ENCODE measurements at places on chromosomes 5 and 9.

GRCh38 chr9:136910901-136911245, 24.6 kb downstream of the TRAF2 start:
- peak; percentile 80 for DNase-seq

- no peak for DNase-seq
These were observed 165.8 kb upstream of the ANKH start for GRCh38 chr5:15037247-15037908.

- no peak for DNase-seq
These were observed 275.3 kb downstream of the TMEM38B start for GRCh38 chr9:105969636-105970035.

DNA sequence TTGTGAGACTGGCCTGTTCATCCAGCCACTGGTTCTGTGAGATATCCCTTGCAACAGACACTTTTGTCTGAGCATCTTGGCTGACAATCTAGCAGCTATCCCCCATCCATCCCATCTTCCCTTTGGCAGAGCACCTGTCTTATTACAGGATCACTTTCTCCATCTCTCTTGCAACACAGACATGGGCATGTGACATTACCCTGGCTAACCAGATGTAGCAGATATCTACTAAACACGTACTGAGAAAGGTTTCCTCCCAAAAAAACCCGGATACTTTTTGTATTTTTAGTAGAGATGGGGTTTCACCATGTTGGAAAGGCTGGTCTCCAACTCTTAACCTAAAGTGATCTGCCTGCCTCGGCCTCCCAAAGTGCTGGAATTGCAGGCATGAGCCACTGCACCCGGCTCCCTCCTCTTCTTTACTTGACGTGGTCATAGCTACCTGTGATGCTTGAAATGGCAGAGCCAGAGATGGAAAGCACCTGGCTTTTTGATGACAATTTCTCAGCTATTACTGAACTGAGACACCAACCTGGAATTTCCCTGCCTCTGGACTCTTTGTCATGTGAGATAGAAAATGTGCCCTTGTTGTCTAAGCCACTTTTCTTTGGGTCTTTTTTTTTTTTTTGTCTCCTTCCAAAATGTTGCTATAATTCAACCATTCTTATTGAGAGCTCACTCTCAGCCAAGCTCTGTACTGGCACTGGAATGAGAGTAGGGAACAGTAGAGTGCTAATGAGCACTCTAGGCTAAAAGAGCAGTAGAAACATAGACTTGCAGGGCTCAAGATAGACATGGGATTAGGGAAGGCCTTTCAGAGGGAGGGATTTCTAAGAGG, 32.6 kb downstream of the FNBP1 start:
- no peak for DNase-seq

GRCh38 chr5:42400474-42400873, 22.8 kb upstream of the GHR start:
- DNase-seq: no peak

- DNase-seq: no peak
These were observed 23.3 kb downstream of the MCTP1 start for GRCh38 chr5:95261437-95262175.

DNA sequence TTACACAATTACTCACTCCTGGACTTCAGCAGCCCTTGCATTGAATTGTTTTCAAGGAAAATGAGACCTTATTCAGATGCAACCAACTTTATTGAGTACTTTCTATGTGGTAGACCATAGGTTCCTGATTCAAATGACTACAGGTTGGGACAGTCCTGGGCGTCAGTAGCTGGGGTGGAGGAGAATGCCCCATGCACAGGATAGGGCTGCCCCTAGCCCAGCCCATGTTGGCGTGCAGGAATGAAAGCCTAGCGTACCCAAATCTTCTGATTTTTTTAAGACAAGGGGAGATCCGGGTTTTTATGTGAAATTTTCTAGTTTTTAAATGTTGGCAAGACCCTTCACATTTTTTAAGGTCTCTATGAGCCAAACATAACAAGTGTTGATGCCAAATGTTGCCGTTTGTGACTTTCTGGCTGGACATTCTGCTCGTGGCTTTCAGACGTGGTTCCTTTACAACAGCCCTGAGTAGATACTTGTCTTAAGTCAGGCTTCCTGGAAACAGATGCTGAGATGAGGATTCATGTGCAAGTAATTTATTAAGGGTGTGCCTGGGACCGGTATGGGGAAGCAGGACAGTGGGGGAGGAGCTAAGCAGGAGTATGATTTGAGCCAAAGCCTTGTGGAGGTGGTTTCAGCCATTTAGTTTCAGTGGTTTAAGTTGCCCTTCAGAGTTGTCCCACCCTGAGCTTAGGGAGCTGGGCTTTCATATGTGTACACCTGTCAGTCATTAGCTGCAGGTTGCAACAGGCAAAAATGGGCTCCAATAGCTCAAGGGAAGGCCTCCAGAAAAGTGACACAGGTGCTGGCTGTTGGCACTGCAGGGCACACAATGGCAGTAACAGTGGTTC, 154.1 kb downstream of the NTRK2 start:
- no peak for DNase-seq

GRCh38 chr5:100860407-100860806, 42.7 kb downstream of the ST8SIA4 start:
- no peak for DNase-seq

DNA sequence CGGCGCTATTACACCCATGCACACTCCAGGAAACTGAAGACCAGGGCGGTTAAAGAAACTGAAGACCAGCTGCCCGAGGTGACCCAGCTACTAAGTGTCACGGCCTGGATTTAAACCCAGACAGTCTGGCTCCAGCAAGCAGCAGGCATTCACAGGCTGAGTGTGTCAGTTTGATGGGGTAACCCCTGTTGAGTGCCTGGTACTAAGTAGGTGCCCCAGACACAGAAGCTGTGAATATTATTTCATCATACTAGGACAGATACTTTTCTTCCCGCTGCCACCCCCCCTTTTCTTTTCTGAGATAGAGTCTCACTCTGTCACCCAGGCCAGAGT, 7.3 kb downstream of the ENG start:
- DNase-seq: no peak
